ENCODE measurements at places on chromosomes 1 and 21.

- peak; percentile 26 for DNase-seq
Observed at GRCh38 chr1:193458628-193459027, 272.2 kb upstream of the B3GALT2 start.

- DNase-seq: no peak
Observed at GRCh38 chr1:53206735-53207379, 10.2 kb downstream of the CPT2 start.

- DNase-seq: no peak
Observed at GRCh38 chr1:100323419-100324106, 28.7 kb upstream of the CDC14A start.

GRCh38 chr1:207826557-207827487 is 75.0 kb downstream of the CD46 start:
- no peak for DNase-seq

GRCh38 chr1:150009604-150010392 is 728 bp downstream of the OTUD7B start:
- peak; percentile 45 for DNase-seq

DNA sequence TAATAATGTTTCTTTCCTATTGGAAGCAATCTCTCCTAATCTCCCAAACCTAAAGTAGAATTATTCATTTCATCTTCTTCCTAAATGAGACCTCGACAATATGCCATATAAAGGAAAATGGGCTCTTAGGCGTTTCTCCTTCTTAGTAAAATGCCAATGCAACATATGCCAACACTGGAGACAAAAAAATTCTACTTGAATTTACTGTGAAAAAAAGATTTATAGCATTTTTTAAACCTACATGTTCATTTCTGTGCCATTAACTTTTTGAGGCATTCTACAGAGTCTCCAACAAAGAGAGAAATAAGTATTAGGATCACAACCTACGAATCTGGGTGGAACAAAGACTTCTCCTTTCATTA is 1.3 kb downstream of the WDR47 start:
- no peak for DNase-seq

- peak; percentile 18 for DNase-seq
Observed at GRCh38 chr1:182189535-182190066, 128.1 kb upstream of the ZNF648 start.

- no peak for DNase-seq
Observed at GRCh38 chr1:37465593-37466517, 8.5 kb upstream of the ZC3H12A start.

DNA sequence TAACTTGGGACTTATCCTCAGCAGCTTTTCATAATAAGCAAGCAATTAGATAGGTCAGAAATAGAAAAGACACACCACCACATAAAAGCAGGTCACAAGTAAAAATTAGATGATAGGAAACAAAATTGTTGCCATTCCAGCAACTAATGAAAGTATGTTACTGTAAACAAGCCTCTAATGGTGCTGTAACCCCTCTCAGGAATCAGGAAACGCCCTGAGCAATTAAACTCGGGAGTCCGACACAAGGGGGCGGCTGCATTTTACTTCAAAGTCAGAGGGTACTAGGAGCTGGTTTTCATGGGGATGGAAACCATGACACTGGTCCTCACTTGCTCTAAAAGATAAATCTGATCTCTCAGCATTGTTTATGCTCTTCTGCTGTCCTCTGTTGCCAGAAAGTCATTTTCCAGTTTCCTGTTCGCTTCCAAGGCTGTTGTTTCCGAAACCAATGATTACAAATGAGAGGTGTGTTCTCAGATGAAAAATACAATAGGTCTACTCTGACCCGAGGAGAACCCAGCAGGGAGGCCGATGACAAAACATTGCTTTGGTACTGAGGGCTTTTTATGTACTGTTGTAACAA is 93.4 kb downstream of the TGFBR3 start:
- DNase-seq: no peak

GRCh38 chr1:12460911-12461621 is 156.9 kb downstream of the DHRS3 start:
- no peak for DNase-seq

- DNase-seq: no peak
Observed at GRCh38 chr1:236051242-236051791, 13.6 kb downstream of the NID1 start.

- no peak for DNase-seq
Observed at GRCh38 chr1:230572121-230573105, 69.9 kb upstream of the COG2 start.

GRCh38 chr1:101996825-101997465 is at the start of gene OLFM3:
Gene OLFM3 (minus strand): TSS chr1:101996926.
- DNase-seq: peak; percentile 5

DNA sequence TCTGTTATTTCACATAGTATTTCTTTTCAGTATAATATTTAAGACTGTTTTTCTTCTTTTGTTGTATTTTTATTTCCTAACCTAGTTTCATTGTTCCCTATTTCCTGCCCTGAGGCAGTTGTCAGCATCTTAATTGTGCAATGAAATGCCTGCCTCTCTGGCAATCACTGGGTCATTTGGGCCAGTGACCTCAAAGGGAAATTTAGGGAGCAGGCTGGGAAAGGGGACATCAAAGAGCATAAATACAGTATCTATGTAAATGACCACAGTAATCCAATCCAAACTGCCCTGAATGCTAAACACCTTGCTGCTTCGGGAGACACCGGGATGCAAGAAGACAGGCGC is 147.8 kb downstream of the TLR5 start:
- no peak for DNase-seq

DNA sequence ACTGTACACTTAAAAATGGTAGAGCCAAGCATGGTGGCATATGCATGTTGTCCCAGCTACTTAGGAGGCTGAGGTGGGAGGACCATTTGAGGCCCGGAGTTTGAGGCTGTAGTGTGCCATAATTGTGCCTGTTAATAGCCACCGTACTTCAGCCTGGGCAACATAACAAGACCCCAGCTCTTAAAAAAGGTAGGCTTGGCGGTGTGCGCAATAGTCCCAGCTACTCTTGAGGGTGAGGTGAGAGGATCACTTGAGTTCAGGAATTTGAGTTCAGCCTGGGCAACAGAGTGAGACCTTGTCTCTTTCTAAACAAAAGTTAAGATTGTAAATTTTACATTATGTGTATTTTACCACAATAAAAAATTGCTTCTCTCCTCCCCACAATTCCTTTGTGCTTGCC is 19.7 kb downstream of the FNBP1L start:
- no peak for DNase-seq

DNA sequence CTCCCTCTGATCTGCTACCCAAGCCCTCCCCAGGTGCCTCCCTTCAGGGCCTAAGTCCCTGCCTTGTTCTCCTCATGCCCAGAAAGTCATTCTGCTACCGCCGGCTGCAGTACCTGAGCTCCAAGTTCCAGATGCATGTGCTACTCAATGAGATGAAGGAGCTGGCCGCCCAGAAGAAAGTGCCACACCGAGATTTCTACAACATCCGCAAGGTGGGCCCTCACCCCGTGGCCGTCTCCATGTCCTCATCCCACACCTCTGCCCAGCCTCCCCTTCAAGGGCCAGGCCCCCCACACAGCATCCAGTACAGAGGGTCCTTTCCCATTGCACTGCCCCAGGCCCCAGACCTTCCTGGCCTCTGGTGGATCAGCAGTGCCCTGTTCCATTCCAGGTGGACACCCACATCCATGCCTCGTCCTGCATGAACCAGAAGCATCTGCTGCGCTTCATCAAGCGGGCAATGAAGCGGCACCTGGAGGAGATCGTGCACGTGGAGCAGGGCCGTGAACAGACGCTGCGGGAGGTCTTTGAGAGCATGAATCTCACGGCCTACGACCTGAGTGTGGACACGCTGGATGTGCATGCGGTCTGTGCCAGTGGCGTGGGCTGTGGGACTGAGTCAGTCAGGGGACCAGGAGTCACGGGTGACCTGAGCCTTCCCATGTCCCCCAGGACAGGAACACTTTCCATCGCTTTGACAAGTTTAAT is 8.2 kb downstream of the AMPD2 start:
- no peak for DNase-seq

- no peak for DNase-seq
Observed at GRCh38 chr1:25021591-25022215, 91.6 kb upstream of the RUNX3 start.

DNA sequence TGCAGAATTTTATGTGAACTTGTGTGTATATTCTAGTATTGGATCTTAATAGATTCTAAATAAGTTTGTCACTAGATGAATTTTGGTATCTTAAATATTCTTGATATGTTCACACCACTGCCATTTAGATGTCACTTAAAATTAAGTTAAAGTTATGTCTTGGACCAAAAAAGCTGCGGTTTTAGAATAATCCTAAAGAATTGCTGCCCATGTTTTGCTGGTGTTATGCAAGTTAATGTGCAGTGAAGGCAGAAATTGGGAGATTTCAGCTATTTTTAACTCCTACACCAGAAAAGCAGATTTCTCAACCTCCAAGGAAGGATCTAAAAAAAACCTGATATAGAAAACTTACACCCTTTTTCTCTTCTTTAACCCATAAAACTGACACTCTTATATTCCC is 757 bp downstream of the ACADM start:
- no peak for DNase-seq

DNA sequence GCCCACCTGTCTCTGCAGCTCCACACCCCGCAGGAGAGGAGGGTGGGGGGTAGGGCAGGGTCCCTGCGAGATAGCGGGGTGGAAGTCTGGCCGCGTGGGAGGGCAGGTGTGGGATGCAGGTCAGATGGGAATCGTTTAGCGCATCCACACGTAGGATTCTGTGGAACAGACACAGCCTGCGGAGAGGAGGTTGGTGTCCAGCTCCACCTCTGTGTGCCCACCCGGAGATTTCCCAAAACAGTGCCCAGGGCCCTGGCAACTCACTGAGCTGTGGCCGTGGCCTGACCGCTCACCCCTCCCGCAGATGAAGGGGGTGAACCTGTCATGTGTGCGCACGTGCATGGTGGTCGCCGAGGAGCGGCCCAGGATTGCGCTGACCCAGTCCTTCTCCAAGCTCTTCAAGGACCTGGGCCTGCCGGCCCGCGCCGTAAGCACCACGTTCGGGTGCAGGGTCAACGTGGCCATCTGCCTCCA is 46.9 kb downstream of the S100B start:
- no peak for DNase-seq

DNA sequence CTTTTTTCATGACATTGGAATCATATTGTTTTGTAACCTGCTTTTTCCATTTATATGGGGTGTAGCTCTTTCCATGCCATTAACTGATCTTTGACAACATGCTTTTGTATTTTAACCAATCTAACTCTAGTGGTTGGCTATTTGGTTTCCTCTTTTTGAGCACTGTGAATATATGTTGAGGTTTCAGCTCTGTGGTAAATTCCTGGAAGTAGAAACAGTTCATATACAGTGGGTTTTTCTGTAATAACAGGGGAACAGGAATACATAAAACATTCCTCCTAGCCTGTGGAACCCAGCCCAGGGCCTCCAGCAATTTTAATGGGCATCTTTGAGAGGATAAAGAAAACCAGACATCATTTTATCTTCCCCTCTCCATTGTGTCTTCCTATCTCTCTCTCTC is 17.4 kb downstream of the AZIN2 start:
- DNase-seq: no peak

- DNase-seq: peak; percentile 60
Observed at GRCh38 chr1:8494681-8495080, 176.8 kb downstream of the SLC45A1 start.
